ENCODE measurements at places on chromosomes 13 and 19.

GRCh38 chr19:927351-927779, 1.5 kb downstream of the ARID3A start:
- no peak for DNase-seq

DNA sequence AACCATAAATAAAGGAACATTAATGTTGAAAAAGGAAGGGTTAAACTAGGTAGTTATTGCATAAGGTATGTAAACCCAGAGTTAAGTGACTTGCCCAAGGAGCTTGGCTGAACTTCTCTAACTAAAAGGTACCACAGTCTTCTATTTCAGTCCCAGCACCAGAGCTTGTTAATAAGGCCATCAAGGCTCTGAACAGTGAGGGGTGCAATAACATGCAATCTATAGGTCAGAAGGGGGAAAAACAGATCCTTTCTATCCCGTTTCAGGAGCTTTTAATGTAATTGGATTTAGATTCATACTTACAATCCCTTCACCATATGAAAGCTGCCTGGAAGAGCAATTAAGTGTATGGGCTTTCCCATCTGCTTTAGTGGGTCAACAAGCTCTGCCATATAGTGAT, 441.5 kb upstream of the SPRY2 start:
- DNase-seq = no peak

DNA sequence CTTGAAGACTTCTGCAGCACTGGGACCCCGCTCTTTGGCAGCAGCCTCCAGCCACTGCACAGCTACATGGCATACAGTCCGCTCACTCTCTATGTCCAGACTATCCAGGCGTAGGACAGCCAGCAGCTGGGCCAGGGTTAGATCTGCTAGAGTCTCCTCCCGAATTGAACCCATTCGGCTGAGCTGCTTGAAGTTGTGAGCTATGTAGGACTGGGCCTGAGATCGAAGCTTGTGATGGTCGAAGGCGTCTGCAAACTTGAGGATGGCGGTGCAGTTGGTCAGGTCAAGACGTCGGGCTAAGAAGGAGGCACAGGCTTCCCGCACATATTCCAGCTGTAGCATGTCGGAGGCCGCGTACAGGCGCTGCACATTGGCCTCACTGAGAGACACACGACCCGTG, 900 bp downstream of the KBTBD7 start:
- DNase-seq = no peak

DNA sequence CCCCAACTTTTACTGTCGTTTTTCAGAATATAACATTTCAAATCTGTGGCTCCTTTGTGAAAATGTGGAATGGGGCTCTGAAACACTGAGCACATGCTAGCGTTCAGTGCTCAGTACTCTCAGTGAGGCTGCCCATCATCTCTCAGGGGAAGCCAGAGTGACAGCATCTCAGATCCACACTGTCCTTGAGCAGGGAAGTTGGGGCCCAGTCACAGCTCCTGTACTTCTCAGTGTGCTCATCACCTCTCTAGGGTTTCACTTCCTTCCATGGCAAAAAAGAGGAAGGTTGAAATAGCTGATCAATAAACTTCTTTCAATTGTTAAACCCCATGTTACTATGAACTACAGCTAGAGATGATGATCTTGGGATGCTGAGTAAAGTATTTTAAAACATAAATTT, 565.9 kb upstream of the SPRY2 start:
- no peak for DNase-seq

DNA sequence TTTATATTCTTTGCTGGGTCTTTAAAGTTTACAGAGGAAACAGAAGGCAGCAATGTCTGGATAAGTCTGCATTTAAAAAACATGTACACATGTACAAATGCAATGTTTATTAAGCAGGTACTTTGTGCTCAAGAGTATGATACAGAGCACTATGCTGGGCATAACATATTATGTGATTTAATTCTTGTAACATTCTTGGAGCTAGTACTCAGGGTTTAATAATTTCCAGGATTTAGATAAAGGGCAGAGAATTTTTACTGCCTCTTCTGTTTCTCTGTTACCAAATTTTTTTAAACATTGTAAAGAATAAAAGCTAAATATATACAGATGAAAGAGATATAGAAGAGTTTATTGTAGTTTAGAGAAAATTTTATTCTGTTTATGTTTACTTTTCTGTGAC, 152.7 kb downstream of the ZNF737 start:
- no peak for DNase-seq

GRCh38 chr19:34998777-34999497, 1.2 kb upstream of the GRAMD1A start:
- DNase-seq = no peak
